Stimulated activated CD4-positive, alpha-beta T cell treated with anti-CD3 and anti-CD28 coated beads, Interleukin-12 subunit alpha, Interleukin-12 subunit beta, amount 100 ng/mL, for 48 hours (primary cell): ENCODE measurements at places on chromosomes 3 and 15.

DNA sequence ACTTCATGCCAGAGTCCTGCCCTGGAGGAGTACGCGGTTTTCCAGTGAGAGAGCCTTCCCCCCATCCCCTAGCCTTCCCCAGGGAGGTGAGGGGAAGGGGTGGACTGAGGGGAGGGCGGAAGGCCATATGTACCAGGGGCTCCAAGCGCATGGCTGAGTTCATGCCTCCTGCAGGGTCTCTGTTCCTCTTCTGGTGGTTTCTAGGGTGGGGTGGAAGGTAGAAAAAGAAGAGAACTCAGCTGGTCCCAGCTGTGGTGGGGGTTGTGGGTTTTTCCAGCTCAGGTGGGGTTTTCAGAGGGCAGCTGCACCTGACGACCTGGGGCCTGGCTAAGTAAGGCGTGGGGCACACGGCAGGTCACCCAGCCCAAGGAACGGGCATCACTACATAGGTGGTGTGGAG lies 10.7 kb upstream of the IQSEC1 start:
- DNase-seq, result no peak

DNA sequence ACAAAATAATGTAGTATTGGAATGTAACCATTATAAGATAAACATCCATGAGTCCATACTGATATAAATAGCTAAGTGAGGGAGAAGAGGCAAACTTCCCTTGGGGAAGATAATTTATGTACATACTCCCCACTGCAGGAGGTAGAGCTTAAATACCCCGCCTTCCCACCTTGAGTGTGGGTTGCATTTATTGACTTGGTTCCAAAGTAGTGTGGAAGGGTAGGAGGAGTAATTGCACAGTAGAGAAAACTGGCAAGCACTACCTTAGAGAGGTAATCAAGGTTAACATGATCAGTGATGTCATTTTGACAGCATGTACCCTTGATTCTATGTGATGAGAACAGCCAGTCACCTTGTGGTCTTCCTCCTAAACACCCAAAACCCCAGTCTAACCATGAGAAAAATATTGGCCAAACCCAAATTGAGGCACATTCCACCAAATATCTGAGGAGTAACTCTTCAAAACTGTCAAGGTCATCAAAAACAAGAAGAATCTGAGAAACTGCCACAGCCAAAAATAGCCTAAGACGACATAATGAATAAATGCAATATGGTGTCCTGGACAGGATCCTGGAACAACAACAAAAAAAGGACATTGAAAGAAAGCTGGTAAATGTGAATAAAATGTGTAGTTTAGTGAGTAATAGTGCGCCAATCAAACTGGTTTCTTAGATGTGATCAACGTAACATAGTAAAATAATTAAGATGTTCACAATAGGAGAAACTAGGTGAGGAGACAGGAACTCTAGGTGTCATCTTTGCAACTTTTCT lies 774 bp upstream of the CNOT10 start:
- no peak for DNase-seq

DNA sequence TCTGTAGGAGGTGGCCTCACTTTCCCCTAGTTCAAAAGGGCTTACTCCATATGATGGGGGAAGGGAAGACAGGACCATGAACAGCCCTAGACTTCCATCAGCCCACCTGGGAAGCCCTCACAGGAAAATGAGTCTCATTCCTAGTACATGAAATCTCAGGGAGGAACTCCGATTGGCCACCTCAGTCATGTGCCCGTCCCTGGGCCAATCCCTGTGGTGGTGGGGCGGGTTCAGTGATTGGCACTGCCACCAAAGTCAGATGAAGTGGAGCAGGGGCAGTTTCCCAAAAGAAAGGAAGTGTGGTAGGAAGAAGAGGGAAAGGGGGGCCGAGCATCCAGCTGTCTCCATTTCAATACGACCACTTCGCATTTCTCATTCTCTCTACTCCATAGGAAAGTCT lies 25.9 kb upstream of the GP9 start:
- DNase-seq, result no peak

DNA sequence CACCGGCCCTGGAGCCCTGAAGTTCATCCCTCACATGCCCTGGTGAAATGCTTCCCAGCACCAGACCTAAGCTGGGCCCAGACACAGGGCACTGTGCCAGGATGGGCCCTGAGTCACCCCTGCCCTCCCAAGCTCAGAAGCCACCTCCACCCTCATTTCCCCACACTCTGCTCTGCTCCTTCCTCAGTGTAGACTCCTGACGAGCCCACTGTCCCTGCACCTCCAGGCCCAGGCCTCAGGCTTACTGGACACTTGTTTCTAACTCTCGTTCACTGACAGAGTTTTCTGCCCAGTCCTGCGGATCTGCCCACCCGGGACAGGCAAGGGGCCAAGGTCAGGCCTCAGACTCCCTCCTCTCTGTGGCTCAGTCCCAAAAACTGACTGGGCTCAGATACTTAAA lies 112.6 kb upstream of the RNF7 start:
- DNase-seq, result no peak

DNA sequence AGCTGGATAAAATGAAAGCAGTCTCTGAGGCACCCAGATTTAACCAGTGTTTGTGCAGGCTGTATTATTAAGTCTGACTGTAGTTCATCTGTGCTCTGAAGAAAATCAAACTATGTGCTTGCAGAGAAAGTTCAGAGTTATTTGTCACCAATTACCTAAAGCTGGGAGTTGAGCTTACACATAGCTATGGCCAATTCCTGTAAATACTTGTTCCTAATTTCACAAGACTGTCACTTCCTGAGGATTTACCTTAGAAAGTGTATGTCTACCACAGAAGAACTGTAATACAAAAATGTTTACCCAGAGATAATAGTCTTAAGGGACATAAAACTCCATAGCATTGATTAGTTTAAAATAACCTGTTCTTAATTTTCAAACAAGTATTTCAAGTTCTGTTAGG lies 628.4 kb upstream of the TGFBR2 start:
- DNase-seq, result no peak
